NCI-H1092 (cell line): ENCODE measurements at places on chromosomes 2 and 18.

GRCh38 chr2:67453310-67453709 is 56.2 kb downstream of the ETAA1 start:
- no peak for DNase-seq

GRCh38 chr2:158823486-158824237 is 28.5 kb downstream of the DAPL1 start:
- no peak for DNase-seq

DNA sequence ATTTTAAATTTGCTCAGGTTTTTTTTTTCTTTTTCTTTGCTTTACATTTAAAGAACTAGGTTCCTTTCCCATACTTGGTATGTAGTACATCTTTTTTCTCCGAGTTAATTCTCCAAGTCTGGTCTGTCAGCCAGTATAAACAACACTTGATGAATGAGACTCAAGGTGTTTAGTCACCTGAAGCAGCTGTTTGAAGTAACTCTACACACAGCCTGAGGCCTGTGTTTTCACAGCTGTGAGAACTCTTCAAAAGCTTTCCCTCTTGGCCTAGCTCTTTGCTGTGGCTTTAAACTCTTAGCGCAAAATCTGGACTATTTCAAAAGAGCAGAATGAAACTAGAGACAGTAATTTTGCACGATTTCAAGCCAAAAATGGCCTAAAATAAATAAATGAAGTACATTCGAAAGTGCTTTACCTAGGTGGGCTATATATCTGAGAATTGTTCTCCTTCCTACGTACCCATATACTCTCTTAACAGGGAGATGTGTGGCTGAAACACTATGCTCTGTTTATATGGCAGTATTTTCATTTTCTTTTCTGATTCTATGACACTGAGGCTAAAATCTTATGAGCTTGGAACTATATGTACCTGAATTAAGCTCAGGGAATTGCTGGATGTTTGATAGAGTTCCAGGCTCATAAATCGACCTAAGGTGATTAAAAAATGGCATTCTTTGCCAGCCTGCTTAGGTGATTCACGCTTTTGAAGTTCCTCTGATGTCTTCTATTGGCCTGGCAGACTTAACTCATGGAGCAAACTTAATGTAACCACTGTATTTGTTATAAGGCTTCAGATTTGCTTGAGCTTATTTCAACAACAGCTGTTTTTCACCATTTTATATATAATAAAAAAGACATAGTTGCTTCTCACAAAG is 1044.1 kb upstream of the ZEB2 start:
- no peak for DNase-seq

GRCh38 chr2:39203382-39203781 is 40.4 kb downstream of the CDKL4 start:
- DNase-seq = no peak

DNA sequence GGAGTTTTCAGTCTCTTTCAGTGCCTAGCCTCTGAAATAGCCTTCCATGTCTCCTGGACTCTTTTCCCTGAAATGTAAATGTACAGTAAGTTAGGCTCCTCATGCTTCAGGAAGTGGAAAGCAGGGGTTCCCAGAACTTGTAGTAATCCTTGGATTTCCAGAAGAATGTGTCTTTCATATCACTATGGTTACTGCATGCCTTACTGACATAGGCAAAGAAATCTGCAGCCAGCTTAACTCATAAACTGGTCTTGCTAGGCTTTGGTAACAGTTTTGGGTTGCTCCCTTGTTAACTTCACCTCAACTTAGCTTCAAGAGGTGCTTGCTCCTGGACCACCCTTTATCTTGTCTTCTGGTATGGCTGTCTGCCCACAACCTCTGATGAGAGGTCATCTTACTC is 686.8 kb upstream of the DDX18 start:
- DNase-seq = no peak

- DNase-seq = no peak
Measured at GRCh38 chr2:42296226-42296625, 64.8 kb downstream of the COX7A2L start.

DNA sequence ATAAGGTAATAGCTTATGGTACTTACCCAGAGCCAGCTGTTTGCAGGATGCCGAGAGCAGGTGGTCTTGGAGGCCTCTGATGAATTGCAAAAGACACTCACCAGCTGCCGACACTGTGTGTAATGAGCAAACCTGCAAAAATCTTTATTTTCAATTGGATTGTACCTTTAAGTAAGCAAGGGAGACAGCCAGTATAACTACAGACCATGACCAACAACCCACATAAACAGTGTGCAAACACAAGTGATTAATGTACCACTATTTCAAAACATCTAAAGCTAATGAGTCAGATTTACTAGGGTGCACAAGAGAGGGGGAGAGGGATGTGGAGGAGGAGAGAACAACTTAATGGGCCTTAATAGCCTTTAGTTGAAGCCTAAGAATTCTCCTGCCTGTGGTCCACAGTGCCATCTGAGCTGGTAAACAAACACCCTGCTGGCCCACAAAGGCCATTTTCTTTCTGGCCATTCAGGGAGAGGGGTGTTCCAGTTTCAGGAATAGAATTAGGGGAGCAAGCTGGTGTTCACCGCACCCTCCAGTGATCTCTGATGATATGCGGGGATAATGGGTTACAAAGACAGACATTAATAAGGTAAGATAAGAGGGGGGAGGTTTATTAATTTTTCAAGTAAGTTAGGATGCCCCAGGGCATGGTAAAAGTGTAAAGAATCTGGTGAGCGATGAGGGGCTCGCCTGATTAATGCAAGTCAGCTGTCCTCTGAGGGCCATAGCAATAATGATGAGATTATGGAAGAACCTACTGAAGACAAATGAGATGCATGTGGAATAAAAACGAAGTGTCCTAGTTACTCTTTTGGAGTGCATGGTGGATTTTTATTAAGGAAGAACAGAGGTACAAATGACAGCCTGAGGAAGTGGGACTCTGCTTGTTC is 196.4 kb downstream of the HRH4 start:
- peak; percentile 47 for DNase-seq

DNA sequence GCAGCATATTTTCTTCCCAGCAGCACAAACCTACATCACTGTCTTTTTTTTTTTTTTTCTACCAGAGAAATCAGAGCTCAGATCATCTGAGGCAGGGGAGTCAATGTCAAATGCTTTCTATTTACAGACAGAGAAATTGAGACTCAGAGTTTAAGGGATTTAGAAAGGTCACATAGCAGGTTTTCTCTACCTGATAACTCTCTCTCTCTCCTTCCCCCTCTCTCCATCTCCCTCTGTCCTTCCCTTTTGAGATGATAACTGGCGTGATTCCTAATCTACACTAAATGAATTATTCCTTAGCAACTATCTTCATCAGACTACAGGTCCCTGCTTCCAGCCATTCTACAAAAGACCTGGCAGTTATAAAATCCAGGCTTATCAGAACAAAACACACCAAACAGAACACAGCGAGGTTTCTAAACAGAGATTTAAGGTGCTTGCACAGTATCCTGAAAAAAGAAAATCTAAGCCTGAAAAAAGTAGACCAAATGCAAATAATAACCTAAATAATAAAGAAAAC is 161.6 kb upstream of the PKDCC start:
- DNase-seq = no peak

DNA sequence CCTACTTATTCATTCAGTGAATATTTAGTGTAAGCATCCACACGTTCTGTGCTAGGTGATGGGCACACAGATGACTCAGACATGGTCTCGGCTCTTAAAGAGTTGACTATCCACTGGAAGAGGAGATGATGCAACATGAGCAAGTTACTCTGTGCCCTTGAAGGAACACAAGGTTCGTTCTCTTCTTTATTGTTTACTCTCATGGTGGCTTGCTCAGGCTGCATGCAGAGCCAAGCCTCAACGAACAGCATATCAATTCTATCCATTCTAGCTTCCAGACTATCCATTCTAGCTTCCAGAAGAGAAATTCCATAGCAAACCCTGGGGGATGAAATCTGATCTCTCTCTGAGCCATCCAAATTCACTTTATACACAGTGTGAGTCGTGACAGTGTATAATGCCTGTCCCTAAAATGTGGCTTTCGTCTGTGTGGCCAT is 68.1 kb upstream of the CTAGE1 start:
- no peak for DNase-seq

DNA sequence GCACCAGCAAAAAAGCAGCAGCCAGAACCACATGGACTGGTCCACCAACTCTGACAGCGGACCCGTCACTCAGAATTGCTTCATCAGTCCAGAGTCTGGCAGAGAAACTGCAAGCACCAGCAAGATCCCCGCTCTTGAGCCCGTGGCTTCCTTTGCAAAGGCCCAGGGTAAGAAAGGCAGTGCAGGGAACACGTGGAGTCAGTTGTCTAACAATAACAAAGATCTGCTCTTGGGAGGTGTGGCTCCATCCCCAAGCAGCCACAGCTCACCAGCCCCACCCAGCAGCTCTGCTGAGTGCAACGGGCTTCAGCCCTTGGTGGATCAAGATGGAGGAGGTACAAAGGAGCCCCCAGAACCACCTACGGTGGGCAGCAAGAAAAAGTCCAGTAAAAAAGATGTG is 269.3 kb downstream of the SETBP1 start:
- DNase-seq = no peak

- no peak for DNase-seq
Measured at GRCh38 chr2:184294831-184295230, 303.5 kb upstream of the ZNF804A start.

- no peak for DNase-seq
Measured at GRCh38 chr2:192060161-192060560, 134.6 kb downstream of the TMEFF2 start.

GRCh38 chr18:10973567-10974203 is 175.7 kb downstream of the PIEZO2 start:
- no peak for DNase-seq

GRCh38 chr2:223811757-223812156 is 25.6 kb downstream of the AP1S3 start:
- DNase-seq = no peak

- no peak for DNase-seq
Measured at GRCh38 chr2:161578998-161579397, 45.2 kb upstream of the SLC4A10 start.

- no peak for DNase-seq
Measured at GRCh38 chr2:157173740-157174184, 83.7 kb upstream of the GALNT5 start.

DNA sequence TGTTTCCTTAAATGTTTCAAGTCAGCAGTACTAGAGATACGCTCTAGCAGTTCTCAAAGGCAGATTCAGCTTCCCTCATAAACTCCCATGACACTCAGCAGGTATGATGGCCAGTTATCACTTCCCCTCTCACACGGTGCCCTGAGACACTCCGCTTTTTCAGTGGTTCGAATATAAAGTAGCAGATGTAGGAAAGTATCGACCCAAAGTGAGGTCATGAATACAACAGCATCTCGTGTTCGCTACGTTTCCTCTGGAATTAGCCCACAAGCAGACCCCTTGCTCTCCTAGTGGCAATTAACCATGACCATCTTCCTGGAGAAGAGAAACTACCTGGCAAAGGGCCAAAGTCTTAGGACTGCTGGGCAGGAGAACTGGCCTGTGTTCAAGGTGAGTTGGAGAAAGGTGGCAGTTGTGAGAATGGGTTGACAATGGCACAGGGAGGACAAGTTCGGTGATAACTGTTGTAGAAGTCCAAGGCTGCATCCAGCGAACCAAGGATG is 9.3 kb upstream of the AGBL5 start:
- DNase-seq = no peak

DNA sequence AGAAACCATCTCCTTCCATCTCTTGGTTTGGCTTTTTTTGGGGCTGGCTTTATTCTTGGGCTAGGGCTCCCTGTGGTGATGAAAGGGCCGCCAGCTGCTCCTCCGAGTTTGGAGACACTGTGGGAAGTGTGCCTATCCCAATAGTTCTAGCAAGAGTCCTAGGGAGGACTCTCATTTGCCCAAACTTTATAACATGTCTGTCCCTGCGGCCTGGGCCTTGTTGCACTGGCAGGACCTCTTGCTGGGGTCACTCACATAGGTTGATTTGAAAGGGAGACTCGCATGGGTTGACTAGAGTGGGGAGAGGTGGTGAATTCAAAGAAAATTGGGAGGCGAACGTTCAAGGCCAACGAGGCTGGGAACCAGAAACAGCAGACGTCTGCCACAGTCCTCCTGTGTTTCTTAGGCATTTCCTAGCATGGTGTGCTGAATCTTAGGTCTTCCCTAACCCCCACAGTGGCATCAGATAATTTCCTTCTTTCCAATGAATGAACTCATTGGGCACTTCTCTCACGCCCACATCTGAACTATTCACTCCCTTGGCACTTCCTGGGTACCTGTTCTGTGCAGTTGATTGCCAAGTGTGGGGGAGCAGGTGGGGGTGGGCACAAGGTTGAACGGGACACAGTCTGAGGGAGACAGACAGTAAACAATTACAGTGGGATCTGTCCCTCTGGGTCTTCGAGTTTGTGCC is 26.8 kb downstream of the NIFK start:
- no peak for DNase-seq

DNA sequence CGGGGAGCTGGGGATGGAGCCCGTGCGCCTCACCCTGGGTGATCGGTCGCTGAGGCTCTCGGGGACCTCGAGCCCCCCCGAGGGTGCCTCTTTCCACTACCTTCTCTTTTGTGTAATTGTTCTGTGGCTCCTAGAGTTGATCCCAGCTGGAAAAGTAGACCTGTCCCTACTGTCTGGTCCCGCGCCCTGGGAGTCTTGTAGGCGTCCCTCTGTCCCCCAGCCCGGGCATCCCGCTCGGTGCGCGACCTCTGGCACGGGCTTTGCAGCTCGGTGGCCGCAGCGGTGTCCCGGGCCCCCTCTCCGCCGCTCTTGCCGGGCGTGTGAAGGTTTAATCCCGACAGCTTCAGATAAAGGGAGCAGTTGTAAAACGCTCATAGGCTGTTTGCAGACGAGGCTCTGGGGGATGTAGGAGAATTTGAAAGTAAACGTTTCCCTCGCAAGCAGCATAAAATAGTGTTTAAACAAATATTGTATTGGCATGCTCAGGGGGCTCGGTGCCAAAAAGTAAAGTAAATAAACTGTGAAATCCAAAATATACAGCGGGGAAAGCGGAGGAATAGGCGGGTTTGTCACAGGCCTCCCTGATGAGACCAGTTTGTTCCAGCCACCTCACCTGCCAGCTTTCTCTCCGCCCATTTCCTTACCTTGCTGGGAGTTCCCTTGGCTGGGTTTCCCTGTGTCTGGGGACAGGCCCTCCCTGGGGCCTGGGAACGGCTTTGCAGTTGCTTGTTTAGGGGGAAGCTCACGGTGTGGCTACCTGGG is 1.9 kb downstream of the GLI2 start:
- DNase-seq = no peak

- DNase-seq = no peak
Measured at GRCh38 chr2:118061135-118061955, 26.9 kb upstream of the INSIG2 start.

DNA sequence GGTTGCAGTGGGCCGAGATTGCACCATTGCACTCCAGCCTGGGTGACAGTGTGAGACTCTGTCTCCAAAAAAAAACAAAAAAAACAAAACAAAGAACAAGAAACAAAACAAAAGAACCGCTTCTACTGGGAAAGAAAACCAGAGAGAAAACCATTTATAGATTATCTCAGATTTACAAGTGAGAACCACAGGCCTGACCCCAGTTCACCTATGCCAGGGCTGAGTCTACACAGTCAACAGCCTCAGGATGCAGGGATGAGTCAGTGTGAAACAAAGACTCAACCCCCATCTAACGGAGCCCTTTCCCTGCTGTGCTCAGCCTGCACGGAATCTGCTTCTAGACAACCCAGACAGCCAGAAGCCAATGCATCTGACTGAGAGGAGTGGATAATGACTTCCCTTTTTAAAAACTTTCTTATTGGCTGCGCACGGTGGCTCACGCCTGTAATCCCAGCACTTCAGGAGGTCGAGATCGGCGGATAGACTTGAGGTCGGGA is 25.5 kb upstream of the YWHAQ start:
- DNase-seq = no peak

- DNase-seq = peak; percentile 37
Measured at GRCh38 chr18:22921772-22922171, 11.4 kb upstream of the RBBP8 start.

- no peak for DNase-seq
Measured at GRCh38 chr2:173296235-173296634, 58.4 kb upstream of the CDCA7 start.

- DNase-seq = no peak
Measured at GRCh38 chr2:47069628-47070154, 85.4 kb downstream of the STPG4 start.
